Activated naive CD4-positive, alpha-beta T cell treated with anti-CD3 and anti-CD28 coated beads, Interleukin-2, amount 50 U/mL, for 72 hours (primary cell): ENCODE measurements at places on chromosomes 12 and 14.
A peak's percentile ranks its signal among the peaks of the same experiment; 100 is the strongest.

DNA sequence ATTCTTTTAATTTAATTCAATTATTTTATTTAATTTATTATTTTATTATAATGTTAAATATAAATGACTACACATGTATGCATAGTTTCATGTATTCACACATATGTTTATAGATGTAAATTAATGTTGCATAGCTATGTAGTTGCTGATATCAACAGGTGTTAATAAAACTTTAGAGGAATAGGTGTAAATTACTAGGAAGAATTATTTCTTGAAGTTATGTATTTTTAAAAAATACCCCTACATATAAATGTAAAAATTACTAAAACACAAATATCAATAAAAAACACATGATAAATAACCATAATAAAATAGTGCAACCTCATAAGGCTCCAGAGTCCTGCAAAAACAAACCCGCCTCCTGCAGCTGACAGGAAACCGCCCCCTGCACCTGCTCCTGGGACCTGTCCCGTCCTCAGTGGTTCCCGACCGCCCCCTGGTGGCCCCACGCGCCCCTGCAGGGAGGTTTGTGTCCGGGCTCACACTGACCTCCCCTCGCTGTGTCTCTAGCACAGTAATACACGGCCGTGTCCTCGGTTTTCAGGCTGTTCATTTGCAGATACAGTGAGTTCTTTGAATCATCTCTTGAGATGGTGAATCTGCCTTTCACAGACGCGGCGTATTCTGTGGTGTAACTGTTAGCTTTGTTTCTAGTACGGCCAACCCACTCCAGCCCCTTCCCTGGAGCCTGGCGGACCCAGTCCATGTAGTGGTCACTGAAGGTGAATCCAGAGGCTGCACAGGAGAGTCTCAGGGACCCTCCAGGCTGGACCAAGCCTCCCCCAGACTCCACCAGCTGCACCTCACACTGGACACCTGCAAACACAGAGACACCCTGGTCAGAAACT is 1264.0 kb downstream of the TMEM121 start:
- DNase-seq, result peak; percentile 94

DNA sequence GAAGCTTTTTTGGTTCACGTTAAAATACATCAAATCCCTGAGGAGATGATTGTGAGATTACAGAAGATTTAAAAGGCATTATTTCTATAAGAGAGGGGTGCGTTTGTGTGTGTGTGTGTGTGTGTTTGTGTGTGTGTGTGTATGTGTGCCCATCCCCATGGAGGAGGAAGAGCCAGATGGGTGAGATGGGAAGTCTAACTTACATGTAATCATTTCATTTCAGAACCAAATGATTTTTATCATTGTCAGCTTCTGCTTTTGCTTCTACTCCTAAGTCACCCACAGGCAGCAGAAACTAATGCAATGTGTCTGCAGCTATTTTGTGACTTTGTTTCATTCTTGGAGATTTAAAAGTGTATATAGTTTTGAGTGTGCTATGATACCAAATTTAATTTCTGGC is 68.7 kb downstream of the SLC4A8 start:
- no peak for DNase-seq

GRCh38 chr12:80977346-80977745 is 39.6 kb upstream of the LIN7A start:
- no peak for DNase-seq

- no peak for DNase-seq
Measured at GRCh38 chr12:108906971-108907370, 27.1 kb downstream of the DAO start.

GRCh38 chr12:58211211-58211610 is 269.8 kb downstream of the ATP23 start:
- no peak for DNase-seq

GRCh38 chr12:110763583-110763982 is 20.9 kb upstream of the PPP1CC start:
- DNase-seq, result no peak

DNA sequence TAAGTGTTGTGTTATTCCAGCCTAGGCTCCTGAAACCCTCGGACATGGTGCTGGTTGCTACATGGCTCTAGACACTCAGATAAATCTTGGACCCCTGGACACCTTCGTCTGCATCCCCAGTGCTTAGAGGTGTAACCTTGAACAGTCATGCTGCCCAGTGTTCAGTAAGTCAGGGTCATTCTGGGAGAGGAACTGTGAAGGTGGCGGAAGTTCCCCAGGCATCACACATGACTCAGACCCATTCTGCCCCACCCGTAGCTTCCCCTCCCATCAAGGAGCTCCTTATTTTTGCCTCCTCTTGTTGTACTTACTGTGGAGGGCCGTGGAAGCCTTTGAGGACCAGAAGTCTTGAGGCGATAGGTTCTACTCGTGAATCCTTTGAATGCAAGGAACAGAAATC is 18.1 kb upstream of the SSPN start:
- DNase-seq, result no peak

DNA sequence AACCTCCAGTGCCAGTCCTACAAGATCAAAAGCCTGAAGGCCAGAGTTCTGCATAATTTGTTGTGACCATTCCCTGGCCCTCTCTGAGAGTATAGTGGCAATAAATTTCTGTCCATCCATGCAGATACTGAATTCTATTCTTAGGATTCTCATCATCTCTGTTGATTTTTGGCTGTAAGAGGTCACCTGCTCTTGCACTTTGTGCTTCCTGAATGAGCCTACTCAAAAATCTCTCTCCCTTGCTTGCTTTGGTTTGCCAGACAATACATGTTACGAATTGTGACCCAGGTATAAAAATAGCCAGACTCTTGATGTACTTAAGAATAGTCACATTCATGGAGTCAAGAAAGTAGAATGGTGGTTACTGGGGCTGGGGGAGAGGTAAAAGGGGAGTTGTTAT is 16.7 kb downstream of the ZNF664 start:
- DNase-seq, result no peak
